Renal pelvis (tissue), 12 donors: ENCODE measurements at places on chromosomes 1 and 21. TPM values are rescaled to one million over a fixed set of nuclear protein-coding genes. Genes with fewer than 3 reads are reported as not detected.

Gene ADORA3
- polyA plus RNA-seq = 0.78 TPM

Gene SDC3
- 31.3 TPM for polyA plus RNA-seq

Gene CYP4Z1
- polyA plus RNA-seq = 0.43 TPM

Gene TRIM63
- 0.73 TPM for polyA plus RNA-seq

Gene UTS2
- 0.13 TPM for polyA plus RNA-seq

Gene C1orf226
- 25.3 TPM for polyA plus RNA-seq

Gene AMY2A
- polyA plus RNA-seq = 0.47 TPM

Gene NPR1
- 76.0 TPM for polyA plus RNA-seq

Gene SLC44A5
- 9.6 TPM for polyA plus RNA-seq

Gene IGSF5
- 0.95 TPM for polyA plus RNA-seq

Gene MYOG
- polyA plus RNA-seq = 0.34 TPM

Gene ERG
- polyA plus RNA-seq = 20.7 TPM

Gene RPS27
- polyA plus RNA-seq = 3,426 TPM

Gene C1QC
- polyA plus RNA-seq = 15.7 TPM

Gene KRTAP8-1
- not detected for polyA plus RNA-seq

Gene F5
- polyA plus RNA-seq = 4.3 TPM

Gene MPL
- polyA plus RNA-seq = 0.78 TPM

Gene DMAP1
- polyA plus RNA-seq = 76.8 TPM

Gene NHLH1
- 0.10 TPM for polyA plus RNA-seq

Gene WNT9A
- polyA plus RNA-seq = 1.7 TPM

Gene CFHR1
- 0.13 TPM for polyA plus RNA-seq

Gene OPRD1
- polyA plus RNA-seq = 0.33 TPM

Gene ACKR1
- polyA plus RNA-seq = 1.00 TPM

Gene ZMYND12
- 4.7 TPM for polyA plus RNA-seq

Gene L1TD1
- 2.8 TPM for polyA plus RNA-seq

Gene RNPEP
- 60.1 TPM for polyA plus RNA-seq

Gene LAMC1
- polyA plus RNA-seq = 297 TPM

Gene COL6A2
- polyA plus RNA-seq = 171 TPM

Gene ITLN1
- 2.7 TPM for polyA plus RNA-seq

Gene CHIA
- polyA plus RNA-seq = not detected

Gene KRTAP19-3
- polyA plus RNA-seq = not detected

Gene SLC2A5
- 0.83 TPM for polyA plus RNA-seq

Gene TIE1
- polyA plus RNA-seq = 63.4 TPM

Gene NBPF10
- 3.6 TPM for polyA plus RNA-seq

Gene C1orf210
- 24.0 TPM for polyA plus RNA-seq

Gene HMGCS2
- 94.1 TPM for polyA plus RNA-seq

Gene LYPD8
- not detected for polyA plus RNA-seq

Gene ABCA4
- polyA plus RNA-seq = 15.4 TPM

Gene TOMM40L
- 14.3 TPM for polyA plus RNA-seq

Gene DPM3
- 55.8 TPM for polyA plus RNA-seq
